ENCODE measurements at places on chromosomes 3 and 15. TPM values are rescaled to one million over a fixed set of nuclear protein-coding genes. Genes with fewer than 3 reads are reported as not detected.

The ITIH3 gene
- total RNA-seq, result not detected

The OR5K2 gene
- not detected for total RNA-seq

The SUSD5 gene
- not detected for total RNA-seq

The LNP1 gene
- 1.4 TPM for total RNA-seq

The FGD5 gene
- total RNA-seq, result under 0.01 TPM

The NEO1 gene
- 65.9 TPM for total RNA-seq

The DYNLT2B gene
- 13.8 TPM for total RNA-seq

The MEGF11 gene
- total RNA-seq, result not detected

The MINAR1 gene
- total RNA-seq, result 0.34 TPM

The ATP1B3 gene
- 101 TPM for total RNA-seq

The MUC20 gene
- total RNA-seq, result 1.7 TPM

The EFCAB12 gene
- total RNA-seq, result under 0.01 TPM

The ESYT3 gene
- total RNA-seq, result 0.64 TPM

The RBPMS2 gene
- not detected for total RNA-seq

The GAP43 gene
- total RNA-seq, result not detected
